ENCODE measurements at places on chromosomes 11 and 22.
A peak's percentile ranks its signal among the peaks of the same experiment; 100 is the strongest.

DNA sequence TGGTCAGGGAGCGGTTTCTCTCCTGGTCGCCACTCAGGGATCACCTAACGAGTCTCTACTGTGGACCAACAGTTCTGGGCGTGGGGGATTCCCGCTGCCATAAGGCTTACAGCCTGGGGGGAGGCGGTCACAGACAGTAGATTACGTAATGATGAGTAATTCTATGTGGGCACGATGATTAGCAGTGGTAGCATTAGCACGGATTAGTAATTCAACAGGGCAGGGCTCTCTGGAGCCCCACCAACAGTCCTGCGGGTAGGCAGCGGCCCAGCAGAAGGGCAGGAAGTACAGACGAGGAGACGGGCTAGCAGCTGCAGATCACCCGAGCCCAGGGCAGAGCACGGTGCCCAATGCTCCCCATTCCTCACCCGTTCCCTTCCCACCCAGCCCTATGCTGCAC lies 3.6 kb downstream of the SHISAL1 start:
- no peak for DNase-seq

DNA sequence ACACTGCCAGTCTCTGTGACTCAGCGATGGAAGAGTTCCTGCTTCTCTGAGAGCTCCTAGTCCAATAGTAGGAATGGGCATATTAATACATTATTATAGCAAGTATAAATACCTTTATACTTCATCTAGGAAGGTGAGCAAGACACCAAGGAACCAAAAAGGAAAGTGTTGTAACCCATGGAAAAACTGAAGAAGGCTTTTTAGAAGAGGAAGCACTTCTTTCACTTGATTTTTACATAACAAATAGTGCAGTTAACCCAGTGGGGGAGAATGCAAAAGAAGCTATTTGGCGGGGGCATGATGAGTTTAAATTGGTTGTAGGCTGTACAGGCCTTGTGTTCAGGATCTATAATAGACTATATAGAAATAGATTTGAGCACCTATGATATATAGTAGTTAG lies 31.2 kb upstream of the C11orf87 start:
- DNase-seq: no peak

DNA sequence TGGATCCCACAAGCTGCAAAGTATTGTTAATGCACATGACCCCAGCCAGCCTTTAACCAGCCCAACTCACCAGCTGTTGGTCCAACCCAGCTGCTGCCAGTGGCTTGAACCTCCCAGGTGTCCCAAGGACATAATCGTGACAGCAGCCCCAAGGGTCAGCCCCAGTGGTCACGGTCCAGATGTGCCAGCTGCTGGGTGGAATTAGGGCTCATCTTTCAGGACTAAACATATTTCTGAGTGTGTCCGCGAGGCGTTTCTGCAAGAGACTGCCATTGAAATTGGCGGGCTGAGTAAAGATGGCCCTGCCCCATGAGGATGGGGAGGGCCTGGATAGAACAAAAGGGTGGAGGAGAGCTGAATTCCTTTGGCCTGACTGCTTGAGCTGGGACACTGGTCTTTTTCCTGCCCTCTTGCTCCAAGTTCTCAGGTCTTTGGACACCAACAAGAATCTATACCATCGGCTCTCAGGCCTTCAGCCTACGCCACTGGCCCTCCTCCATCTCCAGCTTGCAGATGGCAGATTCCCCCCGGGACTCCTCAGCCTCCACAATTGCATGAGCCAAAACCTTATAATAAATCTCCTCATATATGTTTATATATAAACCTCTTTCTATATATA lies 240.2 kb downstream of the MN1 start:
- no peak for DNase-seq

GRCh38 chr11:18236664-18237356 lies at the start of gene SAA4:
Gene SAA4 (minus strand): TSS chr11:18236802. CDS start chr11:18235926, 876 bp downstream.
- DNase-seq: no peak

DNA sequence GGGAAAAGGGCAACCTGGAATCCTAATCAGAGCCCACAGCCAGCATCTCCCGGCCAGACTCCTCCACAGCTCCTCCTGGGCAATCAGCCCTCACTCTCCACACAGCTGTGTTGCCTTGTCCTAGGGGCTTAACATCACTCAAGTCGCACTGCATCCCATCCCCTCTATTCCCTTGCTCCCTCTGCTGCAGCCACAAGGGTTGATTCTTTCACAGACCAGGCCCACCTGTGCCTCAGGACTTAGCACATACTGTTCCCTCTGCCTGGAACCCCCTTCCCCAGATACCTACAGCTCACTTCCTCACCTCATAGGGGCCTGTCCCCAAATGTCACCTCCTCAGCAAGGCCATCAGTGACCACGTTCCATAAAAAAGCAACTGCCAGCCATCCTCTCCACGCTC lies 18.4 kb downstream of the SPATA19 start:
- DNase-seq: no peak

- DNase-seq: no peak
Observed at GRCh38 chr22:32042924-32043323, at the start of gene SLC5A1. Gene SLC5A1 (plus strand): TSS chr22:32043261. CDS start chr22:32043282, 21 bp downstream.

- no peak for DNase-seq
Observed at GRCh38 chr11:70140711-70141485, 62.2 kb upstream of the FADD start.

DNA sequence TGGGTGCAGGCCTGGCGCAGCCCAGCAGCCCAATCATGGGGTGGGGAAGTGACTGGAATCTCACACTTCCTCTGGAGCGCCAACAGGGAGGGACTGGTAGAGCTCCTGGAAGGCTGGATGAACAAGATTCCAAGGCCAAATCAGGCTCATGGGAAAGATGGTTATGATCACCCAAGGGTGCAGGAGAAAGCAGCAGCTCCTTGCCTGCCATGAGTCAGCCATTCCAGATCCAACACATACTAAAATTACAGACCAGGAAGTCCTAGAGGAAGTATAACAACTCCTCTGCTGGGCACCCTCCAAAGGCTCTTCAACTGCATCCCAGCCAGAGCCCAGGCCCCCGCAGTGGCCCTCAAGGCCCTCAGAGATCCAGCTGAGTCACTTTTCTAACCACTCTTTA lies 427.3 kb downstream of the TENM4 start:
- no peak for DNase-seq

DNA sequence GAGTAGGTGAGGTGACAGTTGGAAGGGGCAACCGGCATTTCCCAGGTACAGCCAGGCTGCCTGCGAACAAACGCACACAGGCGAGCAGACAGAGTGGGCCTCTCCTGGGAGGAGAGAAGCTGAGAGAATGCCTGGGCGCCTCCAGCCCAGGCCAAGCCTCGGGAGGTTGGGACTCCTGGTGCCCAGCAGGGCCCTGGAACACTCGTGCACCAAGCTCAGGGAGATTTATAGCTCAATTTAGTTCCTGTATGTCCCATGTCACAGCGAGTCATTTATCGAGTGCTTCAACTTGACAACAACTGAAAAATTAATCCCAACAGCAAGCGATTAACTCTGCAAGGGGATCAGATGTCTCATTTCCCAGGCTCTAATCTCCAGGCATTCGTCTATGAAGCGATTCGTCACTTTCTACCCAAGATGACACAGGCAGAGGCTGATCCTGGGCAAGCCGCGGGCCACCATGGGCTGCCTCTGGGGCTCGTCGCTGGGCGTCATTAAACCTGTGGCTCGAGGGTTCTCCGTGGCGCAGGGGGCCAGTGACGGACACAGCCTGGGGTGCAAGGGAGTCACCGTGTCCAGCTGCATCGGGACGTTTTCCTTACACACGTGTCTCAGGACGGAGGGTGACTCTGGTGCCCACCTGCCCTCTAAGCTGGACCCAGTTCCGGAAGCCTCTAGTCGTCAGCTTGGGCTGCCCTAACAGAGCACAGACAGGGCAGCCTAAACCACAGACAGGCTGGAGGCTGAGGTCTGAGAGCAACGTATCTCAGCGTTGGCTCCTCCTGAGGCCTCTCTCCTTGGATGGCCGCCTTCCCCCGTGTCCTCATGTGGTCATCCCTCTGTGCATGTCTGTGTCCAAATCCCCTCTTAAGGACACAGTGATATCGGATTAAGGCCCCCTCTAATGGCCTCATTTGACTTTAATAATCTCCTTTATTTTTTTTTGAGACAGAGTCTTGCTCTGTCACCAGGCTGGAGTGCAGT lies 154.1 kb downstream of the CTTN start:
- no peak for DNase-seq

DNA sequence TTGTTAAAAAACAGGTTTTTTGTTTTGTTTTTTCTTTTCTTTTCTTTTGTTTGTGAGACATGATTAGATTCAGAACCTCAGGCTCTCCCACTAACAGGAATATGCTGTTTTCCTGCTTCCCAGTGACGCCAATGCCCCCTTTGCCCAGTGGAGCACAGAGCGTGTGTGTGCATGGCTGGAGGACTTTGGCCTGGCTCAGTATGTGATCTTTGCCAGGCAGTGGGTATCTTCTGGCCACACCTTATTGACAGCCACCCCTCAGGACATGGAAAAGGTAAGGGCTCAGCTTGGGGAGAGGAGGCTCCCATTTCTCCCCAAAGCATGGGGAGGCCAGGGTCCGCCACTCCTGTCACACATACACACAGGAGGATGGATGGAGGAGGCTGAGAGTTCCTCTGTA lies 25.0 kb downstream of the CYB5R2 start:
- DNase-seq: no peak

GRCh38 chr11:123349382-123349781 lies 80.7 kb upstream of the GRAMD1B start:
- no peak for DNase-seq

- no peak for DNase-seq
Observed at GRCh38 chr11:75946531-75947530, 131.8 kb downstream of the UVRAG start.

DNA sequence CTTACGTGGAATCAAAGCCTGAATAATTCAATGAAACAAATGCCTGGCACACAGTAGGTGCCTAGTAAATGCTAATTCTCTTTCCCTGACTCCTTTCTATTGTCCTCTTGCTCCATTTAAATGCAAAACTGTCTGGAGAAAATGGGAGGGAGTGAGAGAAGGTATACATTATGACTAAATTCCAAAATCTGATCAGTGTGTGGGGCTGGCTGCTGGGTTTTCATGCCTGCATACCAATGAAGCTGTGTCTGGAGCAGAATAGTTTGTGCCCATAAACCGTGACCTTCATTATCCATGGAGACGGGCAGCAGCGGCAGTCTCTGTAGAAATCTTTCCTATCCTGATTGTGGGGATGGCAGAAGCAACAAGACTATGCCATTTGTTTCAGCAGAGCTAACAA lies 223.4 kb upstream of the ZBED5 start:
- no peak for DNase-seq

DNA sequence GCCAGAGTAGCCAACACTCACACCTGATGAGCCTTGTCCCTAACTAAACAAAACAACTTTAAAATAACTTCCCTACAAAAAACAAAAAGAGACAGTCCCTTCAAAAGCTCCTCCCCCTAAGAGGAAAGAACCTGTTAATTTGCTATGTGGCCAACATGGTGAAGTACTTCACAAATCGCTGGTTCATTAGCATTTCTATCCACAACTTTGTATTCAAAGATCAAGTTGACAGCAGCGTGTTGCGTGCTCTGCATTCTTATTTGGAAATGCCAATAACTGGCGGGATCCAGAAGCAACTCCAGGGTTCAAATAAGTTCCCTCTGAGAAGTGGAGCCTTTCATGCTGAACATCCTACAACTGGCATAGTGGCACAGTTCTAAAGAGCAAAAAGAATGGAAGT lies 48.6 kb downstream of the CADM1 start:
- DNase-seq: no peak

- DNase-seq: peak; percentile 71
Observed at GRCh38 chr22:43152357-43153071, 1.2 kb downstream of the TSPO start.

GRCh38 chr11:78633516-78634310 lies 59.0 kb upstream of the NARS2 start:
- no peak for DNase-seq

- no peak for DNase-seq
Observed at GRCh38 chr11:120147950-120148270, 10.0 kb upstream of the TRIM29 start.

DNA sequence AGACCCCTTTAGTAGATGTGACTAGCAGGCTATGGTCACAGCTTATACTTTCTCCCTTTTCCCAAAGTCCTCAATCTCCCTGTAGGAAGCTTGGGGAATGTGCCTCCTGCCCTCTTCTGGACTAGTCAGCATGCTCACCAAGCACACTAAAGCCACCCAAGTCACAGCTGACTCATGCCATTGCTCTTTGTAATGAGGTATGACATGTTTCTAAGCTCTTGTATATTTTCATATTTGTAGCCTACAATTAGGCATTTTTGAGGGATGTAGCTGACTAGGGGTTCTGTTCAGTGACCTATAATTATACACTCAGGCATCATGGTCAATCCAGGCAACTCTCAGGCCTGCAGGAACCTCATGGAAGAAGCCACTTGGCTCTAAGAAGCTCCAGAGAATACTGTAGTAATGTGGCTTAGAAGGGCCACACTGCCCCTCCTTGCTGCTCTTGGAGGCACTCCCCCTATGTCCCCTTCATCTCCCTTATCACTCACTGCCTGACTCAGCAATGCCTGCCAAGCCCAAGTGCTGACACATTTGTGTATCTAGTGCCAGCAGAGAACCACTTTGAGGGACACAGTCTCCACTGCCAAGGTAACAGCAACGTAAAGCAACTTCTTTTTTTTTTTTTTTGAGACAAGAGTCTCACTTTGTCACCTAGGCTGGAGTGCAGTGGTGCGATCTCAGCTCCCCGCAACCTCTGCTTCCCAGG lies 86.2 kb downstream of the RPL27A start:
- DNase-seq: peak; percentile 44

- DNase-seq: peak; percentile 64
Observed at GRCh38 chr11:77127235-77127911, 673 bp upstream of the MYO7A start.

DNA sequence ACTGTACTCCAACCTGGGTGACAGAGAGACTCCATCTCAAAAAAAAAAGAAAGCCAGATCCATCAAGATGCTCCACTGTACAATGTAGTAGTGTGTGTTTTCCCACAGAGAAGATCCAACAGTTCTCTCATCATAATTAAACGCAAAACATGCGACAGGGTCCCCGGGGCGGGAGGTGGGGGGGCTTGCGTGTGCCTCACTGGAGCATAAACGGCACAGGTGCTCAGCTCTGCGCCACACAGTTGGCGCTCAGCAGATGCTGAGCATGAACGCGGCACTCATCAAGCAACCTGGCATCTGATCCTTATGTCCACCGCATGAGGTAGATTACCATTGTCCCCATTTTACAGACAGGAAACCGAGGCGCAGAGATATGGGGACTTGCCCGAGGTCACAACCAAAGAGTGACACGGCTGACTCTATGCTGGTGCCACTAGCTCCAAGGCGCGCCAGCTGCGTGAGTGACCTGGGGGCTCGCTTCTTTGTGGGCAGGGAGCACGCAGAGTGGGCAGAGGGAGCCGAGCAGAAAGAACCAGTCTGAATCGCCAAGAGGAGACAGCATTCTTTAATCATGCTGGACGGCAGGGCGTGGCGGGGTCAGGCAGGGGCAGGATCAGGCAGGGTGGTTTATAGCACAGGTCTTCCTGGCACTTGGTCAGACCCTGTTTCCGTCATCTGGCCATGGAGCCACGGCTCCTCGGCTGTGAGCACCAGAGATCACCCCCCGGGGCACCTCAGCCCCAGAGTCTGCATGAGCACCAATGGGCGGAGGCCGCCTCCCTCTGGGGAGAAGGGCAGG lies 8.2 kb downstream of the C1QTNF6 start:
- no peak for DNase-seq

GRCh38 chr11:76636826-76637460 lies 33.6 kb downstream of the LRRC32 start:
- no peak for DNase-seq
